ENCODE measurements at places on chromosomes 11 and 22.

DNA sequence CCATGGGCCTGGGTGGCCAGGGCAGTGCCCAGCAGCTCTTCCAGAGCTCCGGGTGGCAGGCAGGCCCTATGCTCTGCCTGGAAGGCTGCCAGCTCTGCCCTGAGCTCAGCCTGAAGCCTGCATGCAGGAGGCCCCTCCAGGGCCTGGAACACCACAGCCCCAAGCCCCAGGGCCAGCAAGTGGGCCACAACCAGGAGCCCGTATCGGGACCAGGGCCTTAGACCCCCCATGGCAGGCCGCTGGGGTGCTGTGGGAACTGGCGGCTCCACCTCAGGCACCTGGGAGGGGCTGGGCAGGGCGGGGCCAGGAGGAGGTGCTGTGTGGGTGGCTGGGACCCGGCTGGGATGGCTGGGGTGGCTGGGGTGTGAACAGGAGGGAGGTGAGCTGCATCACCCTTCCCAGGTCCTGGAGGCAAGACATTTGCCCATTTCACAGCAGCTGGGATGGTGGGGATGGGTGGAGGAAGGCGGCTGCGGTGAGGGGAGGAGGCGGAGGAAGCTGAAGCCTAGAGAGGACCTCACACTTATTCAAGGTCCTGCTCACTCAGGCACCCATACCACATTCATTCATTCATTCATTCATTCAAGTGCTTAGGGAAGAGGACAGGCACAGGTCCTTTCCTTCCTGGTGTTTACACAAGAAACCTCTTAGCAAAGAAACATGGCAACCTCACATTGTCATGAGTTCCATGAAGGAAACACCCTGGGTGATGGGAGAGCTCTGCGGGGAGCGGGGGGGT, at the start of gene KCNK7:
Gene KCNK7 (minus strand): TSS at position 258 of the 739 bp plus-strand sequence. CDS start 28 bp downstream, at position 230.
- no peak for DNase-seq

- no peak for DNase-seq
Observed at GRCh38 chr11:125562430-125562829, 6.8 kb upstream of the EI24 start.

- DNase-seq: no peak
Observed at GRCh38 chr11:45538363-45538762, 127.1 kb downstream of the CHST1 start.

DNA sequence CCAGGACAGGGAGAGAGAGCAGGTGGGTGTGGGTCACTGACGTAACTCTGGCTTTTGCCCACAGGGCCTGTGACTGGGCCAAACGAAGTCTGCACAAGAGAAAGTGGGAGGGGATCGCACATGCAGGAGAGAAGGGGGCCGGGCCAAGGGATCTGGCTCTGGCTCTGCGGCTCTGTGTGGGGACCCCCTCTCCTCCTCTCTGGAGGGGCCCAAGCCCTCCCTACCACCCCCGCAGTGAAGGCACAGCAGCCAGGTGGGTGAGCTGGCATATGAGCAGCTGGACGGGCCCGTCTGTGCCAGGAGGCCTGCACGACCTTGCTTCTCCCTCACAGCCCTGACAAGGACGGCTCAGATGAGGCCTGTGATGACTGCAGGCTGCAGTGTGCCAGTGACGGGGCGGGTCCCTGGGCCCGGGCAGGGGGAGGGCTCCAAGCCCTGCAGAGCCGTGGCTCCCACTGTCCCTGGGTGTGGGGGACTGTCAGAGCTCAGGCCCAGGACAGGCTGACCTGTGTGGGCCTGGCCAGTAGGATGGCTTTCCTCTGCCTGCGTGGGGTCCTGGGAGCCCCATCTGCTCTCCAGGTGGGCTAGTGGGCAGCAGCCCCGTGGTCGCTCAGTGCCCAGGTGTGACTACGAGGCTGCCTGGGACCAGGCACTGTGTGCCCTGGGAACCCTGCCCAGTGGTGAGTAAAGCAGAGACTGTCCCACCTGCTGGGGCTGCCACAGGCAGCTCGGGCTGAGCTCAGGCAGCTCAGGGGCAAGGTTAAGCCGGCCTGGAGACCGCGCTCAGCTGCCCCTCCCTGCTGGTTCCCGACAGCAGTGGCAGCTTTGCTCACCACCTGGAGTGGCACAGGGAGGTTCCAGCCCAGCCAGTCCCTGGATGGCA, 22.2 kb downstream of the MRGPRG start:
- DNase-seq: no peak

DNA sequence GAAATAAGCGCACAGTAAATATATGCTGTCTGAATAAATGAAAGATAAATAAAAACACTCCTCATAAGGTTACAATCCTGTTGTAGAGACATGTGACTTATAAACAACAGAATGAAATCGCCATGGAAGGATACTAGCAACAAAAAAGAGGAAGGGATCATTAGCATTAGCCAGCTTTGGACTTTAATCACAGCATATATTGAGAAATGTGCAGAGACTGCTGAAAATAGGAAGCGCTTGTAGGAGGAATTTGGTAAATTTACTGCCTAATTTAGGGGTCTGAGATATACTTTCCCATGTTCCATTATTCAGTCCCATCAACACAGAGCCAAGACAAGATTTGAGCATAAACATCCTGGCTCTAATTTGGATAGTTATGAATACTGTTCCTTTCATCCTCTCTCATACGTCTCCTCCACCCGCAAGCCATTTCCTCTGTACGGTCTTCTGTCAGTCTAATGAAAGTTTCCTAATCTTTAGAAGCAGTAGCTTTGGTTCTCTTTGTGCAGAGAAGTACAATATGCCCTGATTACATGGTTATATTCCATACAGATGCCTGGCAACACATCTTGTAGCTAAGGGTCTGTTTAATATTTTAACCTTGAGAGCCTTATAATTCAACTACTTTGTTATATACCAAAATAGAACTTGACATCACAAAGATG, 37.1 kb upstream of the AKIP1 start:
- DNase-seq: no peak

- DNase-seq: peak; percentile 67
Observed at GRCh38 chr11:122882857-122883645, 492 bp downstream of the JHY start.

GRCh38 chr11:77309401-77310085, 8.1 kb upstream of the GDPD4 start:
- no peak for DNase-seq

DNA sequence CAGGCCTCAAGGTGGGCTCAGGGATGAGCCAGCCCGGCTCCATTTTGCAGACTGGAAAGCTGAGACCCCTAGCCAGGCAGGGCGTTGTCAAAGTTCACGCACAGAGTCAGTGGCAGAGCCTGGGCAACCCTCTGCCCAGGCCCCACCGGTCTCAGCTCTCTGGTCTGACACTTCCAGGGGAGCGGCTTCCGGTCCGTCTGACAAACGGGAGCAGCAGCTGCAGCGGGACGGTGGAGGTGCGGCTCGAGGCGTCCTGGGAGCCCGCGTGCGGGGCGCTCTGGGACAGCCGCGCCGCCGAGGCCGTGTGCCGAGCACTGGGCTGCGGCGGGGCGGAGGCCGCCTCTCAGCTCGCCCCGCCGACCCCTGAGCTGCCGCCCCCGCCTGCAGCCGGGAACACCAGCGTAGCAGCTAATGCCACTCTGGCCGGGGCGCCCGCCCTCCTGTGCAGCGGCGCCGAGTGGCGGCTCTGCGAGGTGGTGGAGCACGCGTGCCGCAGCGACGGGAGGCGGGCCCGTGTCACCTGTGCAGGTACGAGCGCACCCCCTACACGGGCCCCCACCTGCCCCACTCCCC, 36.0 kb downstream of the CD6 start:
- DNase-seq: no peak

- no peak for DNase-seq
Observed at GRCh38 chr11:121336279-121336937, 43.8 kb downstream of the SC5D start.

GRCh38 chr22:44777364-44777755, 25.0 kb downstream of the ARHGAP8 start:
- no peak for DNase-seq

- DNase-seq: no peak
Observed at GRCh38 chr22:50081426-50082196, 3.6 kb downstream of the MLC1 start.

DNA sequence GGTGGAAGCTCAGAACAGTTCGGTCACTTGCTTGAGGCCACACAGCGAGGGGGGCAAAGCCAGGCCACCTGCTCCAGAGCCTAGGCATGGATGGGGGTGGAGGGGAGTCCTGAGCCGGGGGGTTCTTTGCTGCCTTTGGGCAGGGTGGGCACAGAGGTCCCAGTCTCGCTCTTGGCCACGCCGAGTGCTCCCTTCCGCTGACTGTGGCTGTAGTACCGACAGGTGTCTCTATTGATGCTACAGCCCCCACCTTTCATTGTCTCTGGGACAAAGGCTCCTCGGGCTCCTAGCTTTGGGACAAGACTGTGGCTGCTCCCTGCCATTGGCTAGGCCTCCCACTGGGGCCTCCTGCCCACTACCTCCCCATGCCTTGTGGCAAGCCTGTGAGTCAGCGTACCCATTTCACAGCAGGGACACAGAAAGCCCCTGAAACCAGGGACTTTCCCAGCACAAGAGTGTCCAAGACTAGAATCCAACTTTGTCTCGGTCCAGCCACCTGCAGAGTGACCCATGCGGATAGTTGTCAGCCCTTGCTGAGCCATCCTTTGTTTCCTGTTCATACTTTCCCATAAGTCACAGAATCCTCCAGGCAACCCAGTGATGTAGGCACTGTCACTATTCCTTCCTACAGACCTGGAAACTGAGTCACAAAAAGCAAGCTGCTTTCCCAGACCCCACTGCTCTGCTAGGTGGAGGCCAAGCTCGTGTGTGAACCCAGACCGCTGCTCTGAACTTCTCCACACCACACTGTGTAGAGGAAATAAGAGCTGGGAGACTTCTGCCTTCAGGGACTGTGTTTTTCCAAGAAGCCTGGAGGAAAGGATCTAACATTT, 17.2 kb downstream of the MYEOV start:
- no peak for DNase-seq

DNA sequence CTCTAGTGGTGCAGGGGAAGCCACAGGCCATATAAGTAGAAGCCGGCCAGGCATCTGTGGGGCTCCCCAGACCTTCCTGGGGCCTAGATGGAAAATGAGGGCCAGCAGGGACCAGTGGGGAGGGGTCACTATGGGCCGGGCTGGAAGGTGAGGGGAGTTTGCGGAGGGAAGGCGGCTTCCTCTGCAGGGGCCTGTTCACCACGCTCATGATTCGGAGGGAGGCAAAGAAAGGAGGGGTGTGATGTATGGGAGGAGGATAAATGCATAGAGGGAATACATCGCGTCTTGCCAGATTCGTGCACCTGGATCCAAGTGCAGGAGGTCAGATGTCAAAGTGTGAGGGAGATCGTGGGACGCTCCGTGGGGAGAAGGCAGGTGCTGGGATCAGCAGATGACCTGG, 6.9 kb downstream of the SLC16A8 start:
- no peak for DNase-seq

DNA sequence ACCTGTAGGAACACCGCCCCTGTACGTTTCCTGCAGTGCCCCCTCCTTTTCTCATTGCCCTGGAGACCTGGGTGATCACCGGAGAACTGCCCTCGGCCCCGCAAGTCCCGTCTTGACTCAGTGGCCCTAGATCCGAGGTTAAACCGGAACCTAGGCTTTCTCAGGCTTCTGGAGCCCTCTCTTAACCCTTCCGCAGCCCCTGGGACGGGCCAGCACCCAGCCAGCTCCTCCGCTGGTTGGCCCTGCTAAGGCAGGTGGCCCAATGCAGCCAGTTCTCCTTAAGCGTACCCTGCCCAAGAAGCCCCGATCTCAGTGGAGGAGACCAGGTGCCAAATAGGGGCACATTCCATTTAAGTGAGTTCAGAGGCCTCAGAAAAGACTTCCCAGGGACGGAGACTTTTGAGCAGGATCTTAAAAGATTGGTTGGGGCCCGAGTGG, 776 bp downstream of the NLRX1 start:
- no peak for DNase-seq

DNA sequence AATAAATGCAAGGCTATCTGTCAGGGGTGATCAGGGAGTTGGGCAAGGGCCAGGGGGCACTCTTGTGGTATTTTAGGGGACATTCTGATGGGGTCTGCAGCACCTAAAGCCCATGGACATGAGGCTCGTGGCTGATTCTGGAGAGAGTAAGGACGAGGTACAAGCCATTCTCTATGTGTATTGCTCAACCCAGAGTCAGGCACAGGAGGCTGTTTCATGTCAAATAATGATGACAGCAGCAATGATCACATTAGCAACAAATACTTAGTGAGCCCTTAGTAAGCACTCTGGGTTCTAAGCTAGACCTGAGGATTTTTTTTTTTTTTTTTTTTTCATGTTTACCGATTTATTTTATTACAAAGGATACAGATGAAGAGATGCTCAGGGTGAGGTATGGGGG, 83.5 kb upstream of the THY1 start:
- no peak for DNase-seq

DNA sequence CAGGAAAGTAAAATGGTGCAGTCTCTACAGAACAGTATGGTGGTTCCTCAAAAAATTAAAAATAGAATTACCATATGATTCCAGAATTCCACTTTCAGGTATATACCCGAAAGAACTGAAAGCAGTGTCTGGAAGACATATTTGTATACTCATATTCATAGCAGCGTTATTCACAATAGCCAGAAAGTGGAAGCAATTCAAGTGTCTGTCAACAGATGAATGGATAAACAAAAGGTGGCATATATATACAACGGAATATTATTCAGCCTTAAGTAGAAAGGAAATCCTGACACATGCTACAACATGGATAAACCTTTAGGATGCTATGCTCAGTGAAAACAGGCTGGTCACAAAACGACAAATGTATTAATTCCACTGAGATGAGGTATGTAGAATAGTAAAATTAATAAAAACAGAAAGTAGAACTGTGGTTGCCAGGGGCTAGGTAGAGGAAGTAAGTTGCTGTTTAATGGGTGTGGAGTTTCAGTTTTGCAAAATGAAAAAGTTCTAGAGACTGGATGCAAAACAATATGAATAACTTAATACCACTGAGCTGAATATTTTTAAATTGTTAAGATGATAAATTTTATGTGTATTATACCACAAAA, 14.5 kb downstream of the SAA1 start:
- DNase-seq: no peak

DNA sequence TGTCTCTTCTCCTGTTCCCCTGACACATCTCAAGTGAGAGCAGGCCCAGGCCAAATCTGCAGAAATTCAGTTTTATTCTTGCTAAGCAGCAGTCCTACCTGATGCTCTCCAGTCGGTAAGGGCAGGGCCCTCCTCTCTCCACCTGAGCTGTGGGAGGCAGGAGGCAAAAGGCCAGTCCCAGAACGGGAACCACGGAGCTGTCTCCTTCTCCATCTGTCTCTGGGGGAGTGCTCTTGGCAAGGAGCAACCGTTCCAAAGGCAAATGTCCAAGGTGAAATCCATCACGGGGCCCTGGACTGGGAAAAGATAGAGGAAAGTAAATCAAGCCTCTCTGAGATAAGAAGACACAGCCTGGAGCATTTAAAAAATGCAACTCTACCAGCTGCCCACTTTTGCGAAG, 65.2 kb upstream of the CDON start:
- DNase-seq: no peak

DNA sequence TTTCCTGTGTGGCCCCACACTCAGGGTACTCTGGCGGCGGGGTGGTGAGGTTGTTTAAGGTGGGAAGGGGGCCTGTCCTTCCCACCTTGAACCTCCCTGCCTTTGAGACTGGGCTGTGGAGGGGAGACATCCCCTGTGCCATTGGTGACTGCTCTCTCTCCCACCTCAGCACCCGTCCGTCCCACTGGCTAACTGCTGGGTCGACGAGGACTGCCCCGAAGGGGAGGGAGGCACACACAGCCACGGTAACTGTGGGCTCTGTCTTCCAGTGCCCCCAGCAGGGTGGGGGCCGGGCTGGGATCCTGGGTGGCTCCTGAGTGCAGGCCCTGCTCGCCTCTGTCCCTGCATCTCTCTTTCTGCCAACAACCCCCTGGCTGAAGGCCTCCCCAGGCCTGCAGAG, 7.5 kb downstream of the P2RX6 start:
- no peak for DNase-seq
